ENCODE measurements at places on chromosomes 4 and X. TPM values are rescaled to one million over a fixed set of nuclear protein-coding genes. Genes with fewer than 3 reads are reported as not detected.

The ARSJ gene
- 48.6 TPM for total RNA-seq

The XAGE2 gene
- not detected for total RNA-seq

The CPZ gene
- 24.4 TPM for total RNA-seq

The PDE6B gene
- 0.39 TPM for total RNA-seq

The TCEAL5 gene
- total RNA-seq, result not detected

The NAT8L gene
- total RNA-seq, result 0.13 TPM

Measured in smooth muscle cell of the pulmonary artery (primary cell).